ENCODE measurements at places on chromosomes 1 and 21.

GRCh38 chr1:29355375-29355774 lies 119.1 kb downstream of the PTPRU start:
- ATAC-seq = no peak

DNA sequence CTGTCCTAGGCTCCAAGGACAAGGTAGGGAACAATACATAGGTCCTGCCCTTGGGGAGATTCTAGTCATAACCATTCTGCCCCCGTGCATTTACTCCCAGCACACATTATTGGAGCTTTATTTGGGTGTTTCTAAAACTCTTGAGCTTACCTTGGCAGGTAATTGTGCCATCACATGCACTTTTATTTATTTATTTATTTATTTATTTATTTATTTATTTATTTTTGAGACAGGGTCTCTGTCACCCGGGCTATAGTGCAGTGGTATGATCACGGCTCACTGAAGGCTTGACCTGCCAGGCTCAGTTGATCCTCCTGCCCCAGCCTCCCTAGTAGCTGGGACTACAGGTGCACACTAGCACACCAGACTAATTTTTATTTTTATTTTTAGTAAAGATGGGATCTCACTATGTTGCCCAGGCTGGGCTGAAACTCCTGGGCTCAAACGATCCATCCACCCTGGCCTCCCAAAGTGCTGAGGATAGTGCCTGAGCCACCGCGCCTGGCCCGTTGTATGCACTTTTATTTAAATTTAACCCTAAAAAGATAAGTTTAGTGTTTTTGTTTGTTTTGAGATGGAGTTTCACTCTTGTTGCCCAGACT lies 9.2 kb downstream of the AGMAT start:
- ATAC-seq = no peak

GRCh38 chr1:166876540-166876838 lies 425 bp upstream of the TADA1 start:
- no peak for ATAC-seq

- ATAC-seq = no peak
Measured at GRCh38 chr1:39787468-39787867, 1.2 kb downstream of the BMP8B start.

DNA sequence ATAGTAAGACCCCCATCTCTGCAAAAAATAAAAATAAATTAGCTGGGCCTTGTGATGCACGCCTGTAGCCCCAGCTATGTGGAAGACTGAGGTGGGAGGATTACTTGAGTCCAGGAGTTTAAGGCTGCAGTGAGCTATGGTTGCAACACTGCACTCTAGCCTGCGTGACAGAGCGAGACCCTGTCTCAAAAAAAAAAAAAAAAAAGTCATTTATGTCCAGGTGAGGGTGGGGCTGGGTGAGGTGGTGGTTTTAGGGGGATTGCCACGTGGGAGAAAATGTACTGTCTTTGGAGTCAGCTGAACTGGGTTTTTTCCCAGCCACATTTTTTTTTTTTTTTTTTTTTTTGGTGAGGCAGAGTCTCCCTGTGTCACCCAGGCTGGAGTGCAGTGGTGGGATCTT lies 6.7 kb downstream of the PIK3CD start:
- ATAC-seq = no peak

GRCh38 chr1:41919764-41920397 lies 1.2 kb upstream of the HIVEP3 start:
- peak; percentile 14 for ATAC-seq

DNA sequence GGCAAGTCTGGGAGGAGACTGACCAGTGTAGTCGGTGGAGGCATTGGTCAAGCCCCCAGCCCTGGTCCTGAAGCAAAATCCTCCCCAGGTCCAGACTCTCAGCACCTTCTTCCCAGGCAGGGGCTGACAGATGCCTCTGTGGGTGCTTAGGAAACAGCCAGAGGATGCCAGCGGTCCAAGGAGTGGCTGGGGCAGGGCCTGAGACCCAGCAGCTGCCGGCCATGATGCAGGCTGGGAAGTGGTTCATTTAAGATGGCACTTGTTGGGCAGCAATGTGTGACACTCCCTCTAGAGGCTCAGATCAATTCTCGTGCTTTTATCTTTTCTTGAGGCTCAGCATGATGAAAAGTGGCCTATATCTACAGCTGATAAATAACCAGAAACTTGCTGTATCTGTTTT lies 165.0 kb upstream of the VAMP3 start:
- ATAC-seq = no peak

GRCh38 chr1:67729872-67730271 lies 44.9 kb downstream of the GADD45A start:
- no peak for ATAC-seq

DNA sequence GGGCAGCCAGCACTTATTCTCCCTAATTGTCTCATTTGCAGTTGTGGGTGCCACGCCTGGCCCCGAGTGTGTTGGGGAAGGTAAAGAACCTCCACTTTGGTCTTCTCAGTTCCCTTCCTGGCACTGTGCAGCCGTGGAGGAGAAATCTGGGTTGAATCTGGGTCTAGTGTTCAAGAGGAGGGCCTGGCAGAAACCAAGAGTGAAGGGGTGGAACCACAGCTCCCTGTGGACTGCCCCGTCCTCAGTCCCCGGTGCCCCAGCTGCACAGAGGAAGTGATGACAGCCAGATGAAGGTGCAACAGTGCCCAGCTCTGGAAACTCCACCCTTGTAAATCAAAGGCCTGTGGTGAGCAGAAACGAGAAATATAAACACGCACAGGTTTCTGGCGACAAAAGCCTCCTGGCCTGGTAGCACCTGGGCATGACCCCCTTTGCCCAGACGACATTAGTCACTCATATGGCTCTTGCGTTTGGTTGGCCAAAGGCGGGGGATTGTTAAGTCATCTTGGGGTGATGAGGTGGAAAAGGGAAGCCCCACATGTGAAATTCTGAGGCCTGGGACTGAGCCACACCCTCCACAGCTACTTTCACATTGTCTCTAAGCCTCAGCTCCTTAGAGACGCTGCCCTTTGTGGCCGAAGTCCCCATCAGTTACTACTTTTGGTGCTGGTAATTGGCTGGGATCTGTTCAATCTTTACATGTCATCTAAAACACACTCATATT lies 4.2 kb upstream of the ECE1 start:
- peak; percentile 61 for ATAC-seq

GRCh38 chr1:173714759-173715537 lies at the start of gene KLHL20:
Gene KLHL20, plus strand, starts transcription at chr1:173714981. Its CDS starts 1,063 bp downstream, at chr1:173716044.
- peak; percentile 99 for ATAC-seq

GRCh38 chr1:157691285-157691920 lies 9.2 kb downstream of the FCRL3 start:
- ATAC-seq = no peak

GRCh38 chr1:233170741-233171140 lies 124.8 kb downstream of the PCNX2 start:
- ATAC-seq = no peak

- peak; percentile 24 for ATAC-seq
Measured at GRCh38 chr1:155166471-155167165, 6.5 kb downstream of the KRTCAP2 start.

DNA sequence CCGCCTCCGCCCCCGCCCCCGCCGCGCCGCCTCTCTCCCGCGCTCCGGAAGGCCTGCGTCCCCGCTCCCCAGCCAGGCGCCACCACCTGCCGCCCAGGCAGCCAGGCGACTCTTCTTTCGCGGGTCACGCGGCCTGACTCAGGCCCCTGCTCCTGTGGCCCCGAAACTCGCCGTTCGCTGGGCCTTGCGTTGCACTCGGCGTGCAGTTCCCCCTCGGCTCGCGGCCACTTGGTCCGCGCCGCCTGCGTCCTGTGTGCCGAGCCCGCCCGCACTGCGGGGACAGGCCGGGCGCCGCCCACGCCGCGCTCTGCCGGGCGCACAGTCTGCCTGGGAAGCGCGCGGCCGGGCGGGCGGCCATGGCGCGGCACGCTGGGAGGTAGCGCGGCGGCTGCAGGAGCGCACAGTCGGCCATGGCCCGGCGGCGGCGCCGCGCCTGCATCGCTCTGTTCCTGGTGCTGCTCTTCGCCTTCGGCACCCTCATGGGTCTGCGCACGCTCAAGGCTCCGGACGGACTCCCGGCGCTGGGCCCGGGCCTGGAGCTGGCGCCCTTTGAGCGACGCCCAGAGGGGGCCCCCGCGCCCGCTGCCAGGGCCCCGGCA lies at the start of gene MANEAL:
Gene MANEAL, plus strand, starts transcription at position 75 of the 599 bp plus-strand sequence. Its CDS starts 336 bp downstream, at position 411.
- ATAC-seq = peak; percentile 72

DNA sequence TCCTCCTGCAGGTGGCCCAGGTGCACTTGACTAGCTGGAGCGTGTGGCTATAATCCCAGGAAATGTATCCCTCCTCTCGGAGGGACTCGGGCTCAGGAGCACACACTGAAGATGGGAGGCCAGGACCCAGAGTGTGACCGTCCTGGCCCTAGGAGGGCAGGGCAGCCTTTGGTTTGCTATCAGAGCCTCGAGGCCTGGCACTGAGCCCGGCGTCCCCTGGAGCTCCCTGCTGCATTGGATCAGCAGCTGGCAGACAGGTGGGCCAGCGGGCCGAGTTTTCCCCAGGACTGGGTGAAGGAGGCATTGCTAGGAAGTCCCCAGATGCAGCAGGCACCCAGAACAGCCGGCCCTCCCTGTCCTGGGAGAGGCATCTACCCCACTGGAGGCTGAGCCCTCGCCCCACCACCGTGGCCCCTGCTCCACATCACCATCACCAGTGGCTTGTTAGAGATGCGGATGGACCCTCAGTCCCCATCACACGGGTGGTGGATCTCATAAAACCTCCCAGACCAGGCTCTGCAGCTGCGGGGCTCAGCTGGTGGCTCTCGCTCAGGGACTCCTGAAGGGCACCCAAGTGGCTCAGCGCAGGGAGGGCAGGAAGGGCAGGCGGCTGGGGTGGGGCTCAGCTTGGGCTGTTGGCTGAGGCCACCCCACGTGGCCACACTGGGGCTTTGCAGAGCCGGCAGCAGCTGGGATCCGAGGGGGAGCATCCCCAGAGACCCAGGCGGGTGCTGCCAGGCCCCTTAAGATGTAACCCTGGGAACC lies 32.7 kb upstream of the POFUT2 start:
- no peak for ATAC-seq

GRCh38 chr21:33443194-33443593 lies 36.6 kb downstream of the TMEM50B start:
- ATAC-seq = no peak

DNA sequence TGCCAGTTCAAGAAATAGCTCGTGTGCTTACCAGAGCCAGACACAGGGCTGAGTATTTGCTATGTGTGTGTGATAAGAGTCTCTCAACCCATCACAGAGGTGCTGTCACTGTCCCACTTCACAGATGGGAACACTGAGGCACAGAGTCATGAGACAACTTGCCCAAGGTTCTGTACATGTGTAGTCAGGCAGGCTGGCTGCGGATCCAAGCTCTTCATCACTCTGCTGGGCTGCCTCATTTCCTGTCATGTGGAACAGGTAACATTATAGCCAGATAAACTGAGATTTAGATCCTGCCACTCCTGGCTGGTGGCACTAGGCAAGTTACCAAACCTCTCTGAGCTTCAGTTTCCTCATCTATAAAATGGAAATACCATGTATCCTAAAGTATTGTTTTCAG lies 77.8 kb downstream of the ITPKB start:
- ATAC-seq = no peak

DNA sequence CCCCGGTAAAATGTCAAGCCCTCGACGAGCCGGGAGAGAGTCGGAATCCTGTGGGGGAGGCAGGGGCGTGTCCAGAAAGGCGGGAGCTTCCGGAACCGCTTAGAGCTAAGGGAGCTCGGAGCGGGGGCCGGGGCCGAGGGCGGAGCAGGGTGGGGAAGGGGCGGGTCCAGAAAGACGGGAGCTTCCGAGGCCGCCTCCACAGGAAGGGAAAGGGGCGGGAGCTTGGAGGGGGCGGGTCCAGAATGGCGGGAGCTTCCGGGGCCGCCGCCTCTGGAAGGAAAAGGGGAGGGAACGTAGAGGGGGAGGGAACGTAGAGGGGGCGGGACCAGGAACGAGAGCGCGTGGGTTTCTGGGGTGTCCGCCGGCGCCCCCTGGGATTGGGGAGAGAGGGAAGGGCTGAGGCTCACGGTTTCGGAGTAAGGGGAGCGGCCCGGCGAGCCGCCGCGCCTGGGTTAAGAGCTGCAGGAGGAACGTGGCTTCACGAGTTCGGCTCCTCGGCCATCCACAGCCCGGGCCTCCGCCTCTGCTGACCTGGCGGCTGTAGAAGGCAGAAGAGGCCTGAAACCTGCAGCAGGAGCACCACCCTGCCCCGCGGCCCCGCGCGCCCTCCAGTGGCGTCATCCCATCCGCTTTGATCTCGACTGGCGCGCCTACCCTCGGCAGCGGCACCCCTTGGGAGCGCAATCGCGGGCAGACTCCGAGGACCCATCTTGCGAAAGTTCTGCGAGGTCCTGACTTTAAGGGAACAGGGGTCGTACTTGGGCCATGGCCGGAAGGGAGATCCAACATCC lies 23.0 kb upstream of the HPDL start:
- peak; percentile 96 for ATAC-seq

- ATAC-seq = no peak
Measured at GRCh38 chr1:151013518-151013917, 5.3 kb downstream of the PRUNE1 start.

GRCh38 chr1:235999259-235999925 lies 65.5 kb downstream of the NID1 start:
- peak; percentile 69 for ATAC-seq

DNA sequence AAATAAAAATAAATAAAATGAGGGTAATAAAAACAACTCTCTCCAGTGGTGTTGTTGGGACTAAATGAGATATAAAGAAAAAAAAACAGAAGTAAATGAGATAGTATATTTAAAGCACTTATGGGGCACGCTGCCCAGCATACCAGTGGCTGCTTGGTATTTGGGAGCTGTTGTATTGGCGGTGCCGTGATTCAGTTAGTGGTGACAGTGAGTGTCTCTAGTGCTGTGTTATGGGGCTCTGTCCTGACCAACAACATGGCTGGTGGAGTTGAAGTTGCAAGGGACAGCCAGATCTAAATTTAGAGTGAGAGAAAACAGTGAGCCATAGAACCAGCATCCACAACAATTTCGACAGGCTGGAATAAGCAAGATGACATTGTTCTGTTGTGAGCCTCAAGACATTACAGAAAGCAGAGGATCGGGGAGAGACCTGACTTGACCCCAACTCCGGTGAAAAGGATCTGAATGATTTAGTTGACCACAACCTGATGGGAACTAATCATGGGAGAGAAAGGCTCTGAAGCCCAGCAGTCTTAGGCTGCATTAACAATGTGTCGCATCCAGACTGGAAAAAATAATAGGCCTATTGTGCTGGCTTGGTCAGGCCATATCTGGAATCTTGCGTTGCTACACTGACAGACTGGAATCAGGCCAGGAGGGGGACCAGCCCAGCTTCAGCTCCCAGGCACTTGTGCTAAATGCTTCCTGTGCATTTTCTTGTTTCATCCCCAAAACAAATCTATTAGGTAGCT lies 2.4 kb upstream of the MFSD2A start:
- no peak for ATAC-seq

DNA sequence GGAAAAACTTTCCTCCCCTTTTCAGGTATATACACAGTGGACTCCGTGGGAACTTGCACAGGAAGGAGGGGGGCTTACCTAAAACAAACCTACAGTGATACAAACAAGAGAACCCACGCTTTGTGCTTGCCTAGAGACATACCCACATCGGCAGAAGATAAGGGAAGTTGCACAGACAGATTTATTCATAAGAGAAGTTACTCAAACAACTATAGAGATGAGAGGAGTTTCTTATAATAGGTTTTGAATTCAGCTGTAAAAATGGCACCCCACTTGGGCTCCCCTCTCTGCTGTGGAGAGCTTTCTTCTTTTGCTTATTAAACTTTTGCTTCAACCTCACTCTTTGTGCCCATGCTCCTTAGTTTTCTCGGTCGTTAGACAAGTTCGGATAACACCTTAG lies 1.8 kb upstream of the DUSP12 start:
- ATAC-seq = no peak

GRCh38 chr1:30397576-30397975 lies 325.8 kb downstream of the MATN1 start:
- ATAC-seq = no peak

- no peak for ATAC-seq
Measured at GRCh38 chr1:38507563-38507962, 352.0 kb downstream of the RRAGC start.

Measured in esophagus mucosa (tissue), 1 donor.